Pons (tissue), 1 donor: ENCODE measurements at places on chromosomes 7 and 10.

GRCh38 chr7:153576096-153576495, 476.1 kb upstream of the DPP6 start:
- no peak for DNase-seq

DNA sequence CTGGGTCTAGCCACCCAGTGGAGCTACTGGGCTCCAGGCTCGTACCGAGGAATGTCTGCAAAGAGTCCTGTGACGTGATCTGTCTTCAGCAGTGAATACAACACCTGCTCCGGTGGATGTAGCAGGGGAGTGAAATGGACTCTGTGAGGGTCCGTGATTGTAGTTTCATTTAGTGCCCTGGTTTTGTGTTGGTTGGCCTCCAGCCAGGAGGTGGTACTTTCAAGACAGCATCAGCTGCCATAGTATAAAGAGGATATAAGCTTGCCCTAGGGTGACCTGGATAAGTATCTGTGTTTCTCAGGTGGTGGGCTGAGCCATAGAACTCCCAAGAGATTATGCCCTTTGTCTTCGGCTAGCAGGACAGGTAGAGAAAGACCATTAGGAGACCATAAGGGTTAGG, 24.6 kb upstream of the WNT2 start:
- no peak for DNase-seq

DNA sequence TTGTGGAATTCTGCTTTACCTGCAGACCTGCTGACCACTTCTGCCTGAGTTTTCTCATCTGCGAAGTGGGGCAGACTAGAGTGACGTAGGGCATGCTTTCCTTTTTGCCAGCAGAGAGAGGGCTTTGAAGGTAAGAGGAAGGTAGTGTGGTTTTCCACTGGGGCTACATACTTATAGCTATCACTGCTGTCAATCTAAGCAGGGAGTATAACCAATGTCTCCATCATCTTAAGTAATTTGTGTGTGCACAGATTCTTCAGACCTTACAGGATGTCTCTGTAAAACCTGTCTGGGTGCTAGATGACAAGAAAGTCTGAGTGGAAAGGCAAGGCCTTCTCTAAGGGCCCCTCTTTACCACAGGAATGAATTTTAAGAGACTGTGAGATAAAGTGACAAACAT, 106.8 kb downstream of the RBM20 start:
- DNase-seq: no peak

DNA sequence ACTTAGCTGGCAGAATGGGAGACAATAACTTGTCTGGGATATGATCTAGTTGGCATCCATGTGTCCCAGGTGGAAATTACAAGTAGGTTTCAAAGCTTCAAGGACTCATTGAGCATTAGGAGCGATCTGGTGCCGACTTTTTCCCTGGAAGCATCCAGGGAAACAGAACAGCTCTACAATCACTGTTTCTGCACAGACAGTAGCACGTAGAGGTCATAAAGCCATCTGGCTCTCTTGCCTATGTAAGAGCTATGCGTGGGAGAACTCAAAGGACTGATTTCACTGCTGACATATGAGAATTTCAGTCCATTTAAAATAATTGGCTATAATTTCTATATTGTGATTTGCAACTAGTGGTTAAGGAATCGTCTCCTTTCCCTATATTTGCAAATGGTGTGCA, 791.7 kb downstream of the REEP3 start:
- no peak for DNase-seq

GRCh38 chr10:79028056-79028430, 40.7 kb upstream of the ZMIZ1 start:
- DNase-seq: no peak

GRCh38 chr10:63744060-63744941, 223.1 kb downstream of the REEP3 start:
- no peak for DNase-seq

DNA sequence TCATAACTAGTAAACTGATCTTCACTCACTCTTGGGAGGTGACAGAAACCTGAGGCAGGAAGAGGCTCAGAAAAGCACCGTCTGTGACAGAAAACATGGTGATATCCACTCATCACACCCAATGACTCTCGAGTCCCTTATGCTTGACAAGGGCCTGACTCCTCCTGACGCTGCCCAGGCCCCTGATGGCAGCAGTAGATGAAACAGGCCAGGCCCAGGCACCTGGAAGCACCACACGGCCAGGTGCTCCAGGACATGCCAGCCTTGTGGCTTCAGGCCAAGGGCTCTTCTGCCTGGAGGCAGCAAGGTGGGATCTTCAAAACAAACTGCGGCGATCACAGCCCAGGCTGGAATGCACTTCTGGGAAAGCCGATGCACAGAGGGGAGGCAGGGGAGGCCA, 89.3 kb downstream of the MAD1L1 start:
- DNase-seq: no peak

- DNase-seq: no peak
Observed at GRCh38 chr10:65294329-65294728, 1631.5 kb upstream of the LRRTM3 start.
